ENCODE measurements at places on chromosomes 6 and 20.

DNA sequence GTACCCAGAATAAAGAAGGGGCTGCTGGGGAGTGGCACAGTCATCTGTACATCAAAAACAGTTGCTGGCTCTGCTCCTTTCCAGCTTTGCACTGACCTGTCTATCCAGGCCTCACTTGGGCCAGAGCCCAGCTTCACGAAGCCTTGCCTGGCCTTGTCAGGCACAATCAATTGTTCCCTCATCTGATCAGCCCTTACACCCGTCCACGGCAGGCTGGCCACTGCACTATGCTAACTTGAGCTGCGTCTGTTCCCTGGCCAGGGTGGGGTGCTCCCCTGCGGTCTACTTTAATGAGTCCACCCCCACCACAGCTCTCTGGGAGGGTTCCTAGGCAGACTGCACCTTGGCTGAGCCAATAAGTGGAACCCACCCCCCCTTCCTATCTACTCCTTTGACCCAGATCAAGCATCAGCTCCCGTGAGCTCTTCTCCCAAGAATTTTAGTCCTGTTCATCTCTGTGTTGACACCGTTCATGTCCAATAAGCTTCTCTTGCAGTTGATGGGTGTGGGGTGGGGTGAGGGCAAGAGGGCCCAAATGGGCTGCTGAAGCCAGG, 74.3 kb upstream of the MLN start:
- no peak for DNase-seq

GRCh38 chr20:10249048-10249770, 30.6 kb downstream of the SNAP25 start:
- DNase-seq: no peak

DNA sequence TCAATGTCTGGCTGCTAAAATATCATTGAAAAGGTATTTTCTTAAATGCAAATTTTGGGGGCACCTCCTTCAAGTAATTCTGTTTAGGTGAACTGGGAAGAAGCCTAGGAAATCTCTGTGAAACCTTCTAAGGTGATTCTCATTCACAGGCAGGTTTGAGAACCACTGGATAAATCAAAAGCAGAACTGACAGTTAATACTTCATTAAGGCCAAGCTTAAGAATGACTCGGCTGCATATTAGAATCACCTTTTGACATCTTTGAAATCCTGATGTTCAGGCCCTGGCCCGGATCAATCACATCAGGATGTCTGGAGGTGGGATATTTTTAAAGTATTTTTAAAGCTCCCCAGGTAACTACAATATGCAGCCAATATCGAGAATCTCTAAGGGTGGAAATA, 50.6 kb downstream of the FKBP1C start:
- DNase-seq: no peak

DNA sequence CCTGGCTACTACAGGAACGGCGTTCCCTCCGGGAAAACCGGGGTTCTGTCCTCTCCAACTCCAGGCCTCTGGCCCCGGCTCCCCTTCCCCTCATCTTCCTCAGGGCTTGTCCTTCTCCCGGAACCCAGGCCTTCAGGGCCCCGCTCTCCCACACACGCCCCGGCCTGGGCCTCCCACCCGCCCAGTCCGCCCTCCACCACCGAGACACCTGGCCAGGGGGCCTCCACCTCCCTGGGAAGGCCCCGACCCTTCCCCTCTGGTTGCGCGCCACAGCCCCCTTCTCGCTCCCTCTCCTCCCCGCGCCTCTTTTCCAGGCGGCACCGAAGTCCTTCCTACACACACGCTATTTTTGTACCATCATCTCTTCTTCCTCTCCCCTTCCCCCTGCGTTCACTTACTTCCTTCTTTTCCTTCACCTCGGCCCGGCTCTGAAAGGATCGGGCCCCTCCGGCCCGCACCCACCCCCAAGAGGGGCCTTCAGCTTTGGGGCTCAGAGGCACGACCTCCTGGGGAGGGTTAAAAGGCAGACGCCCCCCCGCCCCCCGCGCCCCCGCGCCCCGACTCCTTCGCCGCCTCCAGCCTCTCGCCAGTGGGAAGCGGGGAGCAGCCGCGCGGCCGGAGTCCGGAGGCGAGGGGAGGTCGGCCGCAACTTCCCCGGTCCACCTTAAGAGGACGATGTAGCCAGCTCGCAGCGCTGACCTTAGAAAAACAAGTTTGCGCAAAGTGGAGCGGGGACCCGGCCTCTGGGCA, 1.3 kb upstream of the SIRPA start:
- DNase-seq: no peak

DNA sequence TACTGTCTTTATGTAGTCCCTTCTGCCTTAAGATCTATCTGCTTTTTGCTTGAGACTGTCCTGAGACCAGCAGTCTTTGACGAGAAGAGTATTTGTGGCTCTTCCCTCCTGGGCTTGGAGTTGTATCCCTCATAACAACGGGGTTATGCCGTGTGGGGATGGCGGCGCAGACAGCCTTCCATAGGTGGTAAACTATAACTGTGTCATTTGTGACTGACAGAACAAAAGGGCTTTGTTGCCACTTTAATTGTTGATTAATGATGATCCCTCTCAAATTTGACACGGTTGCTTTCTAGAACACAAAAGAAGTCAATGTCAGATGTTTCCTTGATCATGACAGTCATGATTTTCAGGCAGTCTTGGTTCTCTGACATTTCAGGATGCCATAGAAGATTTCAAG, 196.6 kb downstream of the JARID2 start:
- DNase-seq: no peak

DNA sequence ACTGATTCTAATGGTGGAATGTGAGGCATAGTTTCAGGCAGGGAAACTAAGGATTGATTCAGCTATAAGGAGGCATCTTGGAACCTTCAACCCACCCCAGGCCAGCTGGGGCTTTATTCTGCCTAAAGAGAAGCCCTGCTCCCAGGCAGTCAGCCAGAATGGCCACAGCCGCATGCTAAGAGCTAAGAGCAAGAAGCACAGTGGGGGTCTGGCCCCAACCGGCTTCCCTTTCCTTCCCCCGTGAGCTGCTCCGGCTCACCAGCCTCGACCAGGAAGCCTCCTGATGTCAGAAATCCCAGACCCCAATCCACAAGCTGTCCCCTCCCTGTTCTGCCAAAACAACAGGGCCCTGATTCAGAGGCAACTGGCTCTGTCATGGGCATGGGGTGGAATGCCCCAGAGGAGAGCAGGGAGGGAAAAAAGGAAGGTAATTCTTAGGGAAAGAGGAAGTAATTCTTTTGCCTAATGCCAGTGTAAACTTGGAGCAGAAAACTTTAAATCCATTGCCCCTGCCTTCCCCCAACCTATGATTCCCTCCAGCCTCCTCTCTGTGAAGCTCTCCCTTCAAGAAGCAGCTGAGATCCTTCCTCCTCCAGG, 6.9 kb downstream of the GRM4 start:
- no peak for DNase-seq

DNA sequence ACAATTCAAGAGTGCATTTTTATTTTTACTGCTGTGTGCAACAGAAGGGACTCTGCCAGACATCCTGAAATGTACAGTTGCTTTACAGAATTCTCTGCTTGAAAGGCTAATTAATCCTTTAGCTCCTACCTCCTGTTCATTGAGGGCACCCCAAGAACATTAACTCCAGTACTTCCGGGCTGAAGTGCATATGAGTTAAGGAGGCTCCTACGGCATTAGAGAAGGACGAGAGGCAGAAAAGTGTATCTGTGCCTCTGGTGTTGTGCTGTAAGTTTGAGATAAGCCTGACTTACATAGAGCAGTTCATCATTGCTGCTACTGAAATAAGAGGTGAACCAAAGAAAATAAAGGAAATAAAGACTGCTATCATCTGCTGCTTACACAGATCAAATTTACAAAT, 609.3 kb upstream of the ADGRB3 start:
- DNase-seq: no peak

DNA sequence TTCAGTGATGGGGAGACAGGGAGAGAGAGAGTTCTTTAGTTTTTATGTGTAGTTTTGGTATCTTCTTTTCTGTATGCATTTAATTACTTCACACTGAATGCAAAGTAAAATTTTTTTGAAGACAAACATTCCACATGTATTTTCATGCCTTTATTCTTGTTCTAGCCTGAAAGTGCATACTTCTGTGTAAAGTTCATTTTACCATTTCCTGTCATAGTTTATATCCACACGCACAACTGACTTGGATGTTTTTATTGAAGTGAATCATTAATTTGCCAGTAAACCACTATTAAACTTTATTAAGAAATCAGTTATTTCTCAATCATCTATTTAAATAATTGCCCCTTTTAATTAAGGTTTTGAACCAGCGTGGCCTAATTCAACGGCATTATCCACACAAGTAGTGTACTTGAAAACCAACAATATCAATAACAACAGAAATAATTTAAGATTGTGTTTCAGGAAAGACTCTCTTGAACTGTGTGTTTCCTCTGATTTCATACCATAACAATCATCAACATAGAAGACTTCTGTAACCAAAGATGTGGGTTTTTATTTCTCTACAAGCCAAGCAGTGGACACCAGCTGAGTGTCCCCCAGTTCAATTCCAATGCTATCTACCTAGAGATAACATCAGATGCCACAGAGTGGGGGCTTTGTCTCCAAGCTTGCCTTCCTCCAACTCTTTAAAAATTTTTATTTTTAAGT, 512.7 kb upstream of the JAG1 start:
- no peak for DNase-seq

DNA sequence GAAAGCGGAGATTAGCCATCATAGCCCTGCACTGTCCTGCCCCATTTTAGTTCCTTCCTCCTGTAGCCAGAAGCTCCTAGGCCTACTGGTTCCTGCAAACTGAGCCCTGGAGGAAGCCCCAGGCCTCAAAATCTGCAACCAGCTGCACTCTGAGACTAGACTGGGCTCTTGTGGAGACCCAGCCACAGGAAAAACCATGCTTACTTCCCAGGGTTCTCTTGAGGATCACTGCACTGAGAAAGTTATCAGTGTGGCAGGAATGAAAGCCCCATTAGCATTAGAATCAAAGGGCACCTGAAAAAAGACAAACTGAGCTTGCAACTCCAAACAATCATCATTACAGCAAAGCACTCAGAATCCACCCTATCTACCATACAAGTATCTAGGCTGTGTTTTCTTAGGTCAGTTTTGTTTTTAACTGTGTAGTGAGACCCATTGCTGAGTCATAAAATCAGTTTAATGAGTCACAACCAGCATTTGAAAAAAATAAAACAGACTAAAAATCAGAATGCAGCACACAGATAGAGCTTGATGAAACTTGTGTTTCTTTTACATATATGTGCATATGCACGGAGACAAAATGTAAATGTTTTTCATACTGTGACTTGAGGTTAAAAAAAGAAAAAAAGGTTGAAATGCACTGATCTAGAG, 91.0 kb downstream of the UNC5CL start:
- no peak for DNase-seq

- DNase-seq: no peak
Measured at GRCh38 chr20:46260480-46260879, 47.8 kb downstream of the CDH22 start.
